ENCODE measurements at places on chromosomes 3 and 15.
A peak's percentile ranks its signal among the peaks of the same experiment; 100 is the strongest.

DNA sequence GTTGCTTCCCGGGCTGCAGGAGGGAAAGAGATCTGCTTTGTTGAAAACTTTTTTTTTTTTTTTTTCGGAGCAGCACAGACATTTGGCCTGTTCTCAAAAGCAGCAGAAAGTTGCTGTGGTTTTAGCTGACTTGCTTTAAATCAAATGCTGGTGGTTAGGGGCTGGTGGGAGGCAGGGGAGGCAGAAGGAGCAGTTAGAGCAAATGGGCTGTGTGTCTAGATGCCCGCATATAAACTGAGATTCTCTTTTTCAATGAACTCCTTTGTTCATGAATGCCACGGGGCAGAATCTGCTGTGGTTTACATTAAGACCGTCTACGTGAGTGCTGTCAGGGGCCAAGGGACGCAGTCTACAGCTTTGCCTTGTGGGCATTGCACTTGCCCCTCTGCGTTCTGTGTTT lies 95.9 kb downstream of the FLNB start:
- H3K4me1 ChIP-seq: no peaks in the 10 kb centered on the region
- H3K27ac ChIP-seq: no peak overlapping the region
- H3K36me3 ChIP-seq: peaks cover 54% of the 10 kb centered on the region
- no peak for DNase-seq

DNA sequence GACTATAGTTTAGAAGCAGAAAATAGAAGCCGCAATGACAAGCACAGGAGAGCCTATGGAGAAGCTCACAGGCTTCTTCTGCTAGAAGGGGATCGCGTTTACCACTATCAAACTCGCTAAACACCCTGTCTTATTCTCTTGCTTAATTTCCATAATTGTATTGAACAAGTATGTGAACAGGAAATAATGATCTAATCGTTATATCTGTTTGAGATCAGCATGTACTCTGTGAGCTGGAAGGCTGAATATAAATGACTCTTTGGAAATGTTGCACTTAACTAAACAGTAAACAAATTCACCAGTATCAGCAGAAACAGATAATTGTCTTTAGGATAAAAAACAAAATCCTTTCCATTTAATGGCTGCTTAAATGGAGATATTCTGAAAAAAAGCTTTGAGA lies 15.0 kb downstream of the NEK10 start:
- H3K4me1 ChIP-seq: peaks cover 15% of the 10 kb centered on the region
- no peak for DNase-seq
- no peak overlapping the region for H3K4me3 ChIP-seq
- H3K27me3 ChIP-seq: no peaks in the 10 kb centered on the region
- no peaks in the 10 kb centered on the region for H3K36me3 ChIP-seq

- no peak for DNase-seq
- H3K27ac ChIP-seq: no peak overlapping the region
- no peak overlapping the region for H3K4me3 ChIP-seq
- no peaks in the 10 kb centered on the region for H3K36me3 ChIP-seq
- no peaks in the 10 kb centered on the region for H3K27me3 ChIP-seq
- H3K4me1 ChIP-seq: peaks cover 6% of the 10 kb centered on the region
Observed at GRCh38 chr15:70754862-70755261, 8.5 kb downstream of the UACA start.

DNA sequence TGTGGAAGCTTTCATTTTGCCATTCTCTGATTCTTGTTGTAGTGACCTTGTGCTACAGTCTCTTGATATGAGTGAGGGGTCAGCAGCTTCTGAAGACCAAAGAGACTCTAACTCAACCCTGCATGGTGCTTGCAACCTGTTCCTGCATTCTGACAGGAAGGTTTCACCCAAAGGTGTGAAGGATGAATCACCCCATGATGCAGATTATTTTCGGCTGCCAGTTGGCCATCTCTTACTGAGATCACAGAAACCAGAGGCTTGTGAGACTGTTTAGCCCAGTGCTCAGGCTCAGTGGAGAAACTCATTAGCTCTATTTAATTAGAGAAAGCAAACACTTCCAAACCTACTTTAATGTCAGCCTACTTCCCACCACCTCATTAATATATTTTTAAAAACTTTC lies 29.2 kb upstream of the TPRG1 start:
- no peak overlapping the region for H3K27ac ChIP-seq
- H3K4me1 ChIP-seq: no peaks in the 10 kb centered on the region
- H3K27me3 ChIP-seq: peaks cover 37% of the 10 kb centered on the region
- no peaks in the 10 kb centered on the region for H3K36me3 ChIP-seq

- no peaks in the 10 kb centered on the region for H3K4me1 ChIP-seq
- H3K4me3 ChIP-seq: no peak overlapping the region
- H3K36me3 ChIP-seq: no peaks in the 10 kb centered on the region
- no peak for DNase-seq
- H3K27me3 ChIP-seq: no peaks in the 10 kb centered on the region
Observed at GRCh38 chr3:22542311-22542710, 660.8 kb upstream of the UBE2E2 start.

- H3K27me3 ChIP-seq: peaks cover 17% of the 10 kb centered on the region
- no peaks in the 10 kb centered on the region for H3K4me1 ChIP-seq
- no peaks in the 10 kb centered on the region for H3K36me3 ChIP-seq
- H3K27ac ChIP-seq: no peak overlapping the region
- no peak for DNase-seq
Observed at GRCh38 chr3:129961141-129961541, 13.4 kb upstream of the TRH start.

- peaks cover 9% of the 10 kb centered on the region for H3K4me1 ChIP-seq
- DNase-seq: no peak
- no peaks in the 10 kb centered on the region for H3K36me3 ChIP-seq
- no peaks in the 10 kb centered on the region for H3K27me3 ChIP-seq
- no peak overlapping the region for H3K4me3 ChIP-seq
Observed at GRCh38 chr15:88472225-88472624, 4.7 kb downstream of the MRPS11 start.

- no peak overlapping the region for H3K27ac ChIP-seq
- H3K36me3 ChIP-seq: no peaks in the 10 kb centered on the region
- H3K4me1 ChIP-seq: no peaks in the 10 kb centered on the region
- H3K4me3 ChIP-seq: no peak overlapping the region
Observed at GRCh38 chr15:25179673-25180511, 225.1 kb downstream of the SNRPN start.

GRCh38 chr15:52103217-52104207 lies 9.1 kb downstream of the BCL2L10 start:
- no peak overlapping the region for H3K4me3 ChIP-seq
- peaks cover 12% of the 10 kb centered on the region for H3K27me3 ChIP-seq
- H3K27ac ChIP-seq: peak overlapping the region; percentile 8
- no peak for DNase-seq

GRCh38 chr15:35624881-35625280 lies 78.9 kb upstream of the DPH6 start:
- no peak for DNase-seq
- H3K27ac ChIP-seq: no peak overlapping the region
- no peaks in the 10 kb centered on the region for H3K4me1 ChIP-seq

DNA sequence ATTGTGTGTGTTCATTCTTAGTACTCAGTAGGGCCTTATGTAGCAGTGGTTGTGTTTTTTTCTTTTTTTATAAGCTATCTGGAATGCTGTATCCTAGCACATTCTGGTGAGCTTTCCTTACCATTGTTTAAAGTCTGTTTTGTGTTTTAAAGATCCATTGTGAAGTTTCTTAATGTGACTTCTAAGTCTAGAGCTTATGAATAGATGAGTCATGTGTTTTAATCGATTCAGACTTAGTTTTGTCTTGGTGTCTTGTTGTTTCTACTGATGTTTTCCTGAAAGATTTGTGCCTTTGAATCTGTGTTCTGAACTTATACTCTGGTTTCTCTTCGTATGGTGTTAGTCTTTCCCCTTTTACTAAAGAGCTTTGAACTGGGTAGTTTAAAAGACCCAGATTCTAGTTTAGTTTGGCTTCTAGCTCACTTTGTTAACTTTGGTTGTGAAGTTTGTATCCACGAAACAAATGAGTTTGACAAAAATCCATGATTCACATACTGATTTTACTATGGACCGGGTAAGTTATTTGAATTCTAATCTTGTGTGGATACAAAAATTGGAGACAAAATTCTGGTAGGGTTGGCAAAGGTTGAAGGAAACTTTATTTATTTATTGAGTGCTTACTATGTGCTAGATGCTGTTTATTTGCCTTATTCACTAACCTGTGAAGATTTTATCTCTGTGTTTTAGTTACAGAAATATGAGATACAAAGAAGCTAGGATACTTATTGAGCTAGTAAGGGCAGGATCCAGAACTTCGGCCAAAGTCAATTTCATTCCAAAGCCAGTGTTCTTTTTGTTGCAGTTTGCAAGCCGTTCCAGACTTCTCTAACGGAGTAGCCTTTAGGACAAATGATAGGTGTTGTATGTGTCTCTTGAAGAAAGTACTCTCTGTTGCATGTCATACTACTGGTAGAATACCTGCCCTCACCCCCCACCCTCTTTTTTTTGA lies 24.8 kb downstream of the AKAP13 start:
- no peaks in the 10 kb centered on the region for H3K27me3 ChIP-seq
- DNase-seq: no peak
- H3K4me3 ChIP-seq: peak overlapping the region; percentile 88
- peaks cover 1% of the 10 kb centered on the region for H3K36me3 ChIP-seq
- peaks cover 92% of the 10 kb centered on the region for H3K4me1 ChIP-seq

DNA sequence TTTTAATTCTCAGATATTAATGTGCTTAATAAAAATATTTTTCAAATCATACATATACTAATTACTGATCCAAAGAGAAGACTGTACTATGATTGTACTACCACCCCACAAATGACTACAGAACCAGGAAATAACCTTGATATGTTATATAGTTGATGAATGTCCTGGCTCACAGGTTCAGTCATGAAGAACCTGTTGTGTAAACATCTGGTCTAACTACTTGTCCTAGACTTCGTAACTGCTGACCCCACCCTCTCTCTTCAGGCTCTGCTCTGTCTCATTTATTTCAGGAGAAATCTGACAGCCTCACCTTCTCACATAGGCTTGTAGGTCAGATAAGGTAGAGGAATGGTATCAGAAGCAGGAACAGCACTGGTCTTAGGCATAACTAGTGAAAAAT lies 14.7 kb upstream of the CSTA start:
- H3K4me3 ChIP-seq: no peak overlapping the region
- no peaks in the 10 kb centered on the region for H3K4me1 ChIP-seq
- DNase-seq: no peak
- no peaks in the 10 kb centered on the region for H3K36me3 ChIP-seq
- H3K27me3 ChIP-seq: peaks cover 9% of the 10 kb centered on the region

DNA sequence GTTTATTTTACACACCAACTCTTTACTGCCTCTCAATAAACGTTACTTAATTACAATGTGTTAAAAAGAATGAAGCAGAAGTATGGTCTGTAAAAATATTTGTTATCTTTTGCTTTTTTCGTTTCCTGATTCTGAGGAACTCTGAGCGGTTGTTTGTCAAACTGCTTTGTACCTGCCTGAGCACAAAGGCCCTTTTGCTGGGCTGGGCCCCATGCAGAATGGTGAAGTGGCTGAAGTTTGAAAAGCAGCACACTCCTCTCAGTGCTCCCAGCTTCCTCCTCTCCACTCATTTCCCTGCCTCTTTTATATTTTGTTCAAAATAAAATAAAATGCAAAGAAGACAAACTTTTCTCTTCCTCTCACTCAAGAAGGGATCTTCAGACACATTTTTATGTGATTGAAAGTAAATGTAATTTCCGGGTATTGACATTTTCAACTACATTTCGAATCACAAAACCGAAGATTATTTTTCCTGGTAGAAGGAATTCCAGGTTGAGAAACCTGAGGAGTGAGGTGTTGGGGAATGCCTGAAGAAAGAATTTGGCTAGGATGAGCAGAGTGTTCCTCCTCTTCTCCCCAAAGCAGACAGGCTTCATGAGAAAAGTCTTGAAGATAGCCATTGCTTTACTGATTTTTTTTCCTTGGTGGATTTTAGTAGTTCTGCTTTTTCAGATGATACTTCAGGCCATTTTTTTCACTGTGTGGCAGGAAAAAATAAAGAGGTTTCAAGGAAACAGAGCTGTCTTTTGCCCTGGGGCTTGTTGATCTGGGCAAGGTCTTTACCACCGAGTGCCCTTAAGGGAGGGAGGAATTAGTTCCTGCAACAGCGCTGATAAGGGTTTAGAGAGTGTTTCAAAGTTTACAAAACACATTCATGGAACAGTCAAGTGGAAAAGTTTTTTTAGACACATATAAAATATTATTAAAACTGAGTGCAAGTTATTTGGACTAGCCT lies 229.8 kb downstream of the NFKBIZ start:
- H3K4me1 ChIP-seq: peaks cover 49% of the 10 kb centered on the region
- H3K27me3 ChIP-seq: no peaks in the 10 kb centered on the region
- H3K4me3 ChIP-seq: peak overlapping the region; percentile 14
- peak; percentile 12 for DNase-seq
- peak overlapping the region; percentile 88 for H3K27ac ChIP-seq

- no peaks in the 10 kb centered on the region for H3K4me1 ChIP-seq
- DNase-seq: no peak
- H3K27ac ChIP-seq: no peak overlapping the region
- H3K36me3 ChIP-seq: no peaks in the 10 kb centered on the region
Observed at GRCh38 chr15:58391088-58391487, 40.7 kb upstream of the LIPC start.

GRCh38 chr15:90883526-90883975 lies 753 bp upstream of the FES start:
- no peaks in the 10 kb centered on the region for H3K36me3 ChIP-seq
- peak overlapping the region; percentile 60 for H3K4me3 ChIP-seq
- H3K27ac ChIP-seq: no peak overlapping the region
- no peaks in the 10 kb centered on the region for H3K27me3 ChIP-seq

GRCh38 chr3:126552688-126553283 lies 5.9 kb downstream of the C3orf22 start:
- no peak for DNase-seq
- H3K4me1 ChIP-seq: no peaks in the 10 kb centered on the region
- H3K27ac ChIP-seq: no peak overlapping the region
- H3K36me3 ChIP-seq: no peaks in the 10 kb centered on the region
- peaks cover 7% of the 10 kb centered on the region for H3K27me3 ChIP-seq

GRCh38 chr15:77037388-77038209 lies 33.3 kb downstream of the TSPAN3 start:
- H3K4me3 ChIP-seq: peak overlapping the region; percentile 57
- H3K27ac ChIP-seq: peak overlapping the region; percentile 85
- DNase-seq: no peak

GRCh38 chr3:194598771-194599557 lies 34.3 kb downstream of the TMEM44 start:
- peaks cover 6% of the 10 kb centered on the region for H3K4me1 ChIP-seq
- H3K27me3 ChIP-seq: no peaks in the 10 kb centered on the region
- no peak for DNase-seq
- no peak overlapping the region for H3K27ac ChIP-seq

Data from naive B cell (primary cell).